IPS-NIHi11 (cell line): ENCODE measurements at places on chromosomes 5 and 9.
A peak's percentile ranks its signal among the peaks of the same experiment; 100 is the strongest.

- DNase-seq: peak; percentile 13
These were observed 474 bp downstream of the HMGCR start for GRCh38 chr5:75337366-75338021.

DNA sequence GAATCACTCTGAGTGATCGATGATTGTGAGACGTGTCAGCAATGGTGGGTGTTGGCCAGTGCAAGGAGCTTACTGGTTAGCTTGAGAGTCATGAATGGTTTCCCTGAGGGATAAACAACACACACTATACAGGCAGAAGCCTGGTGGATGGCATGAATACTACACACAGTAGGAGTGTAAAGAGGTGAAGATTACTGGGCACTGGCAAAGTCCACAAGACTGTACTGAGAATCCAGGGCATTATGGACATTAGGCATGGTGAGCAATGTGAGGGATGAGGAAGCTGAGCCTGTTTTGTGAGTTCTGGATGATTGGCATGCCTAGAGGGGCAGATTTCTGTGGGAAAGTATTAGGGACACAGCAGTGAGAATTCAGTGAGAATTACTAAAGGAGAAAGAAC lies 71.3 kb downstream of the KDM4C start:
- DNase-seq: peak; percentile 18

- no peak for DNase-seq
These were observed 4.1 kb downstream of the ERCC6L2 start for GRCh38 chr9:95879591-95879990.

GRCh38 chr9:1918622-1919021 lies 96.5 kb upstream of the SMARCA2 start:
- DNase-seq: peak; percentile 18

DNA sequence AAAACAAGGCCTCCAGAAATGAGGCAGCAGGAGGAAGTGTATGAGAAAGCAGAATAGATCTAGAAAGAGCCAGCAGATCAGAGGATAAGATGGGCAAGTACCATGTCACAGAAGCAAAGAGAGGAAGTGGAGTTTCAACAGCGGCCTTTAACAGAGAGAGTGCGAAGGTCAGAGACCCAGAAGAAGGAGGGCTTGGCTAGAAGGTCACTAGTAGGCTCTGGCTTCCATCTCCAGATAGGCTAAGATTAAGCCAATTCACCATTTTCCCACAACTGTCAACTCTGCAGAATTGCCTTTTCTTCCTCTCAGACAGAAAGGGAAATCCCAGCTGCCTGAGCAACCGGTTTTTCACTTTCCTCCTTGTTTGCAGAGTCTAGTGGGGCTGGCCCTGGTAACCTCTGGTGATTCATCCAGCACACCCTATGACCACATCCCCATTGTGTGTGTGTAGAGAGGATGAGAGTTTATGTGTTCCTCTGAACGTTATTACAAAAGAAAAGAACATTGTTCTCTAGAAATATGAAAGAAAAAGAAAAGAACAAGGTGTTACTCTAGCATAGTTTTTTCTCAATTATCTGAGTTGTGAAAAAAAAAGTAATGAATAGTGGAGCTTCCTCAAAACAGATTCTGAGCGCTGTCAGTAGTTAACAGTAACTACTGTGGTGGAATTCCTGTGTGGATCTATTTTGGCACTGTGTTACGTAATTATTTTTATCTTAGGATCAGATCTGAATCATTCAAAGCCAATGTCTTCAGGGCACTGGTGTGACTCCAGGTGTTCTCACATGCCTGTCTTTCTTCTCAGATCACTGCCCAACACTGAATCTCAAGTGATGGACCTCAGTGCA lies 220.4 kb downstream of the ARRDC3 start:
- peak; percentile 32 for DNase-seq

DNA sequence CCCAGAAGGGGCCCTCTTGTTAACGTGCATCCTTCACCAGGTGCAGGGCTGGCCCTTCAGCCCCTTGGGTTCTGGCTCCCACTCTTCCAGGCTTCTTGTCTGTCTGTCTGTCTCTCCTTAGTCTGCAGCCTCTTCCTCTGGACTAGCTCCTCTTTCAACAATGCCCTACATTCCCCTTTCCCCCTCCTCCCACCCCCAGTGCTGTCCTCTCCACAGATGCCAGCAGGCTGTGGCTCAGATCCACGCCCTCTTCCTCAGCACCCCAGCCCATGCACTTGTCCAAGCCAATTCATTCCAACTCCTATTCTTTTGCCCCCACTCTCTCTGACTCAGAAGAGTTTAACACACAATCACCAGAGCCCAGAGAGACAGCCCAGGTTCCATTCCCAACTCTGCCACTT lies 45.2 kb upstream of the ALDH1B1 start:
- no peak for DNase-seq

DNA sequence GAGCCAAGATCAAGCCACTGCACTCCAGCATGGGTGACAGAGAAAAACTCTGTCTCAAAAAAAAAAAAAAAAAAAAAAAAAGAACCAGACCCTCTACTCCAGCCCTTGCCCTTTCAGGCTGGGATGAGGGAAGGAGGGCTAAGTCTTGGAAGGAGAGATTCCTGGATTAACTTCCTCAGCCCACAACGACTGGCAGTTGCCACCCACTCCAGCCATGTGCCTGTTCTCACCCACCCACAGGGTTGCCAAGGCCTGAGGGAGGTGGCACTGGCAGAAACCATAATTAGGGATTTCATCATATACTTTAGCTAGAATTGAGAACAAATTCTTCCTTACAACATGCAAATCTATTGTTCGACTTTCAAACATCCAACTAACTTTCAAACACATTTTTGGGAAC lies 87.8 kb upstream of the SLC30A5 start:
- DNase-seq: no peak

DNA sequence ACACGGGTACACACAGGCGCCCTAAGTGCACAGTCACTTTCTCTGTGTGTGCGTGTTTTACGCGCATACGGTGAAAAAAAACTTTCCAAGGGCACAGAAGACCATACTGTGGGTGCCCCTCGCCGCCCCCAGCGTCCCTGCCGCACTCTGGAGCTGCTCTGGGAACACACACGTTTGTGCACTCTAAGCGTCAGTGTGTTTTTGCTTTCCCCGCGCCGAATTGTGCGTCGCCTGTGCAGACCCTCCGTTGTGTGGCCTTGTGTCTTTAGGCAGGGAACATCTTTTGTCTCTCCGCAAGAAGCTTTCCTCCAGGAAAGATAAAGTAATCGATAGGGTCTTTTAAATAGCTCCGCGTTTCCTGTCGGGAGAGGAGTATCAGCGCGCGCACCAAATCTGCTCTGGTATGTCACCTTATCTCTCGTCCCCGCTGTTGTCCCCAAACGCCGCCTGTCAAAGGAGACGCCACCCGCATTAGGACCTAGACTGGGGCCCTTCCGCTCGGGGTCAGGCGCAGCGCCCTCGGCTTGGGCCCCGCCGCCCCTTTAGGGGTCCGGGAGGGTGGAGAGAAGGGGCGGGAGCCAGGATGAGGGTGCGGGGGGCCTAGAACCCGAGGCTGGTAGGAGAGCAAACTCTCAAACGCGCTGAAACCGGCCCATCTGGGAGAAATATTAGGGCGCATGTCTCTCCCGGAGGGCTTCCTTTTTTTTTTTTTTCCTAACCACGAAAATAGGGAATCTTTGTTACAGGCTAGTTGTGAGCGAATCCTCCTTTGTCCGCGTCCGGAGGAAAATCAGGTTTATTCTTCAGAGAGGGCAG lies 10.5 kb upstream of the NKX2-5 start:
- peak; percentile 49 for DNase-seq

- no peak for DNase-seq
These were observed 50.5 kb downstream of the FAM81B start for GRCh38 chr5:95441636-95442035.

DNA sequence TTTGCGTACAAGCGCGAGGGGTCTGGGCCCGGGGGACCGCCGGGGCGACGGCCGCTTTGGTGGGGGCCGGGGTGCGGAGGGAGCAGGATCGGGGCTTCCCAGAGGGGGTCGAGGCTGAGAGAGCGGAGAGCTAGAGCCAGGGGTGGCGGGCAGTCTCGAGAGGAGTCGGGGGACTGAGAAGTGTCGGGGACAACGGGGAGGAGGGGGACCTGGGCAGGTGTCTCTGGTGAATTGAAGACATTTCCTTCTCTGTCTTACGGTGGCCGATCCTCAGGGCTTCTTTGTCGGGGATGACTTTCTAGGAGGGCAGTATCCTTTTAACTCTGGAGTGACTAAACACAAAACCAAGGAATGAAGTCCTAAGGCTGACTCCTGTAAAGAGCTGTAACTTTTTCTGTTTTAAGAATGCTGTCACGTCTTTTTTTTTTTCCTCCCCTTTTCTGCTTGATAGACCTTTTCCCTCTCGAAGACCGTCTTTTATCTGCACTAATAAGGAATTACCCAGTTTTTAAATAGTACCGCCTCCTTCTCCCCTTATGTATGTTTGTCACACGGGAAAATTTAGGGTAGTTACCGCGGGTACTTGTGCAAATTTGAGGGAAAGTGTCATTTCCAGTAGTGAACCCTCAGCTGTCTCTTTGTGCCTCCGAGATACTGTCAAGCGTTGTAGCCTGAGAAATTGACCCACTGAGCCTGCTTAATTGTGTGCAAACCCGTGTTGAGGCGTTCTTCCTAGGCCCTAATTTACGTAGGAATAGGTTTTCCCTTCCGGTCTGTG lies 822 bp downstream of the DENND4C start:
- no peak for DNase-seq

GRCh38 chr5:112025757-112026156 lies 268.8 kb upstream of the NREP start:
- DNase-seq: no peak

- DNase-seq: no peak
These were observed 27.1 kb downstream of the KCNMB1 start for GRCh38 chr5:170362102-170362501.

DNA sequence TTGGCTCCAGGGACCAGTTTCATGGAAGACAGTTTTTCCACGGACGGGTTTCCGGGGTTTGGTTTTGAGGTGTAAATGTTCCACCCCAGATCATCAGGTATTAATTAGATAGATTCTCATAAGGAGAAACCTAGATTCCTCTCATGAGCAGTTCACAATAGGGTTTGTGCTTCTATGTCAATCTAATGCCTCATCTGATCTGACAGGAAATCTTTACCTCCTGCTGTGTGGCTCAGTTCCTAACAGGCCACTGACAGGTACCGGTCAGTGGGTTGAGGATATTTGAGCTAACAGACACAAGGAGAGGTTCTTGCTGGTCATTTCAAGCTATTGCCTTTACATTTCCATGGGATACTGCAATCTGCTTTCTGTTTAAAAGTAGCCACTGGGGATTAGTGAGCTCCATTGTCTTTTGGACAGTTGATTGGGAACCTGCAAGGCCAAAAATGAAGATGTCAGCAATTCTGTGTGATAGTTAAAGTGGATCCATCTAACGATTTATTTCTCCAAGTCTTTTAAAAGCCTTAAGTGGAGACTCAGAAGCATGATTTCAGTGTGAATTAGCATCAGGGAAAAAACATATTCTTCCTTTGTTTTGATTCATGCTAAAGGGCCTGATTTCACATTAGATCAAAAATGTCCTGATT lies 38.6 kb downstream of the MRPS30 start:
- DNase-seq: no peak

GRCh38 chr5:178997191-178997590 lies 2.1 kb upstream of the GRM6 start:
- DNase-seq: no peak

- no peak for DNase-seq
These were observed 36.0 kb downstream of the WHRN start for GRCh38 chr9:114469091-114469853.

DNA sequence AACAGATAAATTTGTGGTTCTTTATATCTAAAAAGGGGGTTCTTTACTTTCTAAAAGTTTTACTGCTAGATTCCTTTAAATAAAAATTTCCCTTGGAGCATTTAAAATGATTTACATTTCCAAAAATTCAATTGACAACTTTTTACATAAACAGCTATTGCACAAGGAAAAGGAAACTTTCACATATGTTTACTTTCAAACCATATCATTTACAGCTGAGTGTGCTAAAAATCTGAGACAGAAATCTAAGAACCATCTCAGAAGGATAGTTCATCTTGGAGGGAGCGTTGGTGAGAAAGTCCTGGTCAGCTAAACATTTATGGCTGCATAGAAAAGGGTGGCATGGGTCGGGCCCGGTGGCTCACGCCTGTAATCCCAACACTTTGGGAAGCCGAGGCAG lies 235.4 kb downstream of the DTWD2 start:
- DNase-seq: no peak

- no peak for DNase-seq
These were observed 260.7 kb downstream of the ICE1 start for GRCh38 chr5:5683174-5683573.

DNA sequence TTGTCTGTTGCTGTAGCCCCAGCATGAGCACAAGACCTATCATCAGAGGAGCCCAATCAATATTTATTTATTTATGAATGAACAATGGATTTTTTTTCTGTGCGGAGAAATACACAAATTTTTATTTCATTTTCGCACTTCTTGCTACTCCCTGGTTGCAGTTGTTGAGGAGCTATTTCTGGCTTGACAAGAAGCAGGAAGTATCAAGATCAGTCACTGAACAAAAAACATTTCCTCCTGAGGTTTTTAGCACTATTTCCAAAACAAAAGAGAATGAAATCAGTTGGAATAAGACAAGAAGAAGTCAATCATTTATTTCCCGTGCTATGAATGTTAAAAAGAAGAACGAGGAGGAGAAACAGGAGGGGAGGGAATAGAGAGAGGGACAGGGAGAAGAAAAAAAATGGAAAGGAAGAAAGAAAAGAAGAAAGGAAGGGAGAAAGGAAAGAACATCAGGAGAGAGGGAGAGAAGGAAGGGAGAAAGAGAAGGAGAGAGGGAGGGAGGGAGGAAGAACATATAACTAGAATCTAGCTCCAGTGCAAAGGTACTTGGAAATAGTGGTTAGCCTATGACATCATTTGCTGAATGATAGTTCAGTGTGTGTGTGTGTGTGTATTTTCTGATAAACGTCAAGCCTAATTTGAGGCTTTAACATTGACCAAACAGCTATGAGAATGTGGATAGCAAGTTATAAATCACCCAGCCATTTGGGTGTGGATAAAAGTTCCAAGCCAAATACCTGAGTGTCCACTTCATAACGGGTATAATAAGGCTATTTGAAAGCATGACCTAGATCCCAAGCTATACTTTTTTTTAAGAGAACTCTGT lies 586.0 kb downstream of the EBF1 start:
- no peak for DNase-seq

DNA sequence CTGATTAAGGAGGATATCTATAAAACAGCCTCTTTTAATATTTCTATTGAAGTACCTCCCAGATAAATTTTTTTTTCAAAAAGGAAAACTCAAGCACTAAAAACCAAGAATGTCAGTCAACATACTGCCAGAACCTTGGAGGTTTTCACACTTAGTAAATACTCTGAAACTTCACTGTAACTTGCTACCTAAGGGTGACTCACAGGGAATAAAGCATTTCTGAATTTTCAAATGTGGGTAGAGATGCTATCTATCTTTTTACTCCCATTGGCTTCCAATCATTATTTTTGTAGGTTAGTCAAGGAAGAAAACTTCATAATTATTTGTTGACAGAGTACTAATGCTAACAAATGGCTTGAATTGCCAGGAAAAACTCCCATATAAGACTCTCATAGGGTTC lies 46.1 kb downstream of the SLC25A46 start:
- DNase-seq: no peak

GRCh38 chr9:78306222-78307076 lies 9.5 kb downstream of the PSAT1 start:
- no peak for DNase-seq
